Brain (organoid and tissue), 16 donors: ENCODE measurements at places on chromosomes 3 and 15. TPM values are rescaled to one million over a fixed set of nuclear protein-coding genes. Genes with fewer than 3 reads are reported as not detected.

The SAMMSON gene
- not detected for polyA plus RNA-seq

The PEX5L gene
- polyA plus RNA-seq, result 28.0 TPM

The RBP2 gene
- polyA plus RNA-seq, result not detected

The C3orf70 gene
- 3.5 TPM for polyA plus RNA-seq

The TAGLN3 gene
- 1,344 TPM for polyA plus RNA-seq

The THOC7 gene
- polyA plus RNA-seq, result 32.1 TPM

The FAM107A gene
- polyA plus RNA-seq, result 470 TPM

The SNX22 gene
- polyA plus RNA-seq, result 13.4 TPM

The HDC gene
- polyA plus RNA-seq, result not detected

The NRG4 gene
- polyA plus RNA-seq, result 0.78 TPM

The LRRC2 gene
- 0.27 TPM for polyA plus RNA-seq

The ACP3 gene
- polyA plus RNA-seq, result 0.76 TPM

The CYP11A1 gene
- 1.1 TPM for polyA plus RNA-seq

The ACVR2B gene
- 1.8 TPM for polyA plus RNA-seq

The WHAMM gene
- 1.8 TPM for polyA plus RNA-seq

The ALDH1A2 gene
- 0.58 TPM for polyA plus RNA-seq

The C3orf22 gene
- polyA plus RNA-seq, result not detected

The MB21D2 gene
- polyA plus RNA-seq, result 12.2 TPM

The LYZL4 gene
- not detected for polyA plus RNA-seq

The SATB1 gene
- 24.1 TPM for polyA plus RNA-seq

The RASGRP1 gene
- 1.3 TPM for polyA plus RNA-seq

The LRRIQ4 gene
- not detected for polyA plus RNA-seq

The GPR160 gene
- 0.68 TPM for polyA plus RNA-seq

The CNTN3 gene
- 0.29 TPM for polyA plus RNA-seq

The IL17RE gene
- 1.6 TPM for polyA plus RNA-seq

The CHRNA3 gene
- 25.3 TPM for polyA plus RNA-seq

The TMC3 gene
- polyA plus RNA-seq, result not detected

The CDCP1 gene
- polyA plus RNA-seq, result 0.93 TPM

The PRR23A gene
- polyA plus RNA-seq, result not detected

The LRRC34 gene
- 2.9 TPM for polyA plus RNA-seq

The DUOXA1 gene
- polyA plus RNA-seq, result 1.5 TPM

The TRPM1 gene
- not detected for polyA plus RNA-seq

The ARPIN gene
- polyA plus RNA-seq, result 6.3 TPM

The IL5RA gene
- polyA plus RNA-seq, result 8.1 TPM

The WDR53 gene
- polyA plus RNA-seq, result 9.8 TPM

The BSN gene
- 11.8 TPM for polyA plus RNA-seq
